ENCODE measurements at places on chromosomes 6 and 20.
A peak's percentile ranks its signal among the peaks of the same experiment; 100 is the strongest.

GRCh38 chr6:12482386-12483375 lies 192.5 kb downstream of the EDN1 start:
- no peak for DNase-seq

DNA sequence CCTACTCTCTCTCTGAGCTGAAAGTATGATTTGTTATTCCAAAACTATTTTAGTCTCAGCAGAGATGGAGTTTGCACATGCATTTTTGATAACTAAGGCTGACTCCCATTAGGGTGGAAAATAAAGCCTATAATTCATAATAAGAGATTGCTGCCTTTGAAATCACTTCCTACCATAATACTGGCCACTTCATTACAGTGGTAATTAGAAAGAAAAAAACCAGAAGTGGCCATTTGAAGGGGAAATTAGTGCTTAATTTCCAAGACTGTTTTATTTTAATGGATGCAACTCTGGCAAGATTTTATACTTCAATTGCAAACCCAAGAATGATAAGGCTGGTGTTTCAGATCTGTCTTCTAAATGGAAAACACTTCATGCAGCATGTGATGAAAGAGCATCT lies 43.4 kb downstream of the SLC35B3 start:
- DNase-seq, result no peak

GRCh38 chr6:150800674-150801314 lies 64.7 kb upstream of the MTHFD1L start:
- DNase-seq, result no peak

DNA sequence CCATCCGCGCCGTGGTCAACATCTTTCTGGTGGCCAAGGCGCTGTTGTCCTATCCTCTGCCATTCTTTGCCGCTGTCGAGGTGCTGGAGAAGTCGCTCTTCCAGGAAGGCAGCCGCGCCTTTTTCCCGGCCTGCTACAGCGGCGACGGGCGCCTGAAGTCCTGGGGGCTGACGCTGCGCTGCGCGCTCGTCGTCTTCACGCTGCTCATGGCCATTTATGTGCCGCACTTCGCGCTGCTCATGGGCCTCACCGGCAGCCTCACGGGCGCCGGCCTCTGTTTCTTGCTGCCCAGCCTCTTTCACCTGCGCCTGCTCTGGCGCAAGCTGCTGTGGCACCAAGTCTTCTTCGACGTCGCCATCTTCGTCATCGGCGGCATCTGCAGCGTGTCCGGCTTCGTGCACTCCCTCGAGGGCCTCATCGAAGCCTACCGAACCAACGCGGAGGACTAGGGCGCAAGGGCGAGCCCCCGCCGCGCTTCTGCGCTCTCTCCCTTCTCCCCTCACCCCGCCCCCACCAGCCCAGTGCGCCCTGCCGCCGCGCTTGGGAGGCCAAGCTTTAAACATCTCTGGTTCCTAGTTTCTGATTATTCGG lies 4.0 kb downstream of the SLC32A1 start:
- no peak for DNase-seq

GRCh38 chr20:1741309-1742048 lies 83.9 kb upstream of the SIRPG start:
- no peak for DNase-seq

- DNase-seq, result no peak
Measured at GRCh38 chr6:165849534-165850430, 186.7 kb upstream of the PDE10A start.

- DNase-seq, result peak; percentile 42
Measured at GRCh38 chr6:85923013-85923430, 280.3 kb upstream of the SYNCRIP start.

- no peak for DNase-seq
Measured at GRCh38 chr6:113104541-113104940, 752.6 kb upstream of the MARCKS start.

DNA sequence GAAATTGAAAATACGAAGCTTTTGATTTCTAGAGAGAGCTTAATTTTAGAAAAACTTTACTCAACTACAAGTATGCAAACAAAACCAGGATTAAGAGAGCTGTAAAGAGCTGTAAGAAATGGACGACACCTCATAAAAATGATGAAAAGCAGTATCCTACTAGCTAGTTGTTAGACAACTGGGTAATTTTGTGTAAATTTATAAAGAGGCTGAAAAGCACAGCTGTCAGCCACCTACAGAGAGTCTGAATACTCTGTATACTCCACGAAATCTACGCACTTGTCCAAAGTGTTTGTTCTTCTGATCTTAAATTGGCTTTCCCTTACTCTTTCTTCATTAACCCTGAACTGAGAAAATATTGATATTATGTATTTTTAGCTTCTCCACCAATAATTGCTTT lies 808.4 kb upstream of the EPHA7 start:
- peak; percentile 71 for DNase-seq

- DNase-seq, result no peak
Measured at GRCh38 chr6:32271429-32271828, 47.6 kb upstream of the NOTCH4 start.
